ENCODE measurements at places on chromosomes 16 and 17. TPM values are rescaled to one million over a fixed set of nuclear protein-coding genes. Genes with fewer than 3 reads are reported as not detected.

NUDT21 gene
- polyA plus RNA-seq = 62.4 TPM

ALOXE3 gene
- 0.04 TPM for polyA plus RNA-seq

TBC1D3B gene
- polyA plus RNA-seq = not detected

TAT gene
- not detected for polyA plus RNA-seq

PITPNM3 gene
- polyA plus RNA-seq = 0.32 TPM

LPCAT2 gene
- polyA plus RNA-seq = 7.8 TPM

COX6A2 gene
- not detected for polyA plus RNA-seq

IRF8 gene
- 0.01 TPM for polyA plus RNA-seq

PDE6G gene
- polyA plus RNA-seq = not detected

PRAC2 gene
- polyA plus RNA-seq = not detected

TEN1 gene
- 20.4 TPM for polyA plus RNA-seq

IRX5 gene
- polyA plus RNA-seq = 2.0 TPM

CNTD1 gene
- polyA plus RNA-seq = 0.12 TPM

SLC22A31 gene
- polyA plus RNA-seq = 2.2 TPM

CCDC40 gene
- not detected for polyA plus RNA-seq

GAST gene
- not detected for polyA plus RNA-seq

ATAD5 gene
- polyA plus RNA-seq = 14.4 TPM

ADAP2 gene
- not detected for polyA plus RNA-seq

TERB1 gene
- not detected for polyA plus RNA-seq

ST6GALNAC1 gene
- 56.0 TPM for polyA plus RNA-seq

EPX gene
- 0.17 TPM for polyA plus RNA-seq

CCDC200 gene
- polyA plus RNA-seq = not detected

BCL6B gene
- 3.6 TPM for polyA plus RNA-seq

AOC3 gene
- polyA plus RNA-seq = 0.23 TPM

SLC35G6 gene
- polyA plus RNA-seq = not detected

KRTAP4-9 gene
- polyA plus RNA-seq = not detected

USP43 gene
- 0.05 TPM for polyA plus RNA-seq

SLC13A2 gene
- polyA plus RNA-seq = not detected

CIBAR2 gene
- not detected for polyA plus RNA-seq

ABCA8 gene
- polyA plus RNA-seq = 13.1 TPM

ELOB gene
- 298 TPM for polyA plus RNA-seq

Measured in K562 (cell line).